ENCODE measurements at places on chromosomes 5 and 9.

- no peak for DNase-seq
These were observed 99.3 kb downstream of the PDZD2 start for GRCh38 chr5:31738199-31738598.

- DNase-seq = no peak
These were observed 23.4 kb downstream of the LIX1 start for GRCh38 chr5:97119007-97119390.

GRCh38 chr9:83340451-83340850 is 197.8 kb downstream of the FRMD3 start:
- DNase-seq = no peak

GRCh38 chr9:94720846-94721549 is 5.5 kb upstream of the AOPEP start:
- no peak for DNase-seq

DNA sequence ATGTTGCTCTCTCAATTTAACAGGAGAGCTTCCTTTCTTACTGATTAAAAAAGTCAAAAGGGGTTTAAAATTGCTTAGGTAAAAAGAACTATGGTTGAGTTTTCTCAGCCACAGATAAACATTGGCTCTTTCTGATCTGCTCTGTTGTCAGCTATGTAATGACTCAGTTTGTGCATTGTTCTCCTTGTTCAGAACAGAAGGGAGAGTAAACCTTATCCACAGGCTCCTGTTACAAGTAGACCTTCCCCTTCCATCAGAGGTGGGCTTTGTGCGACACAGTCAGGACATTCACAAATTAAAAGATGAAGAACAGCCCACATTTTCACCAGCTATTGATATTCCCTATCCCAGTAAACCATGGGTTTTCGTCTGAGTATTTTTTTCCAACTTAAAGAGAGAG is 236.3 kb upstream of the SEMA6A start:
- no peak for DNase-seq

GRCh38 chr9:109555215-109555614 is 57.1 kb upstream of the PTPN3 start:
- DNase-seq = no peak

GRCh38 chr5:169781420-169782345 is 144.6 kb downstream of the DOCK2 start:
- DNase-seq = no peak

- DNase-seq = no peak
These were observed 29.5 kb upstream of the LHFPL2 start for GRCh38 chr5:78677777-78678668.

DNA sequence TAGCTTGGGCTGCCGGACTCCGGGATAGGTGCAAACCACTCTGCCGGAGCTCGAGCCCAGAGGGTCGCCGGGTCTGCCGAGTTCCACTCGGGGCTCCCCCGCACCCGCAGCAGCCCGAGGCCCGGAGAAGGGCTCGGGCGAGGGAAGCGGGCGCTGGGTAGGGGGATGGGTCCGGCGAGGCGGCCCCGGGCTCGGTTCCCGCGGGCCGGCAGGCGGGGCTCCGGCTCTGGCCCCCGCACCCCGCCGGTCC is 507 bp downstream of the RICTOR start:
- DNase-seq = no peak

GRCh38 chr5:84487963-84488362 is 103.3 kb upstream of the EDIL3 start:
- no peak for DNase-seq

GRCh38 chr9:3648266-3648665 is 122.5 kb upstream of the RFX3 start:
- no peak for DNase-seq

All from retina (tissue), 1 donor.